Caki2 (cell line): ENCODE measurements at places on chromosomes 12 and 14. TPM values are rescaled to one million over a fixed set of nuclear protein-coding genes. Genes with fewer than 3 reads are reported as not detected.

Gene TMEM30B
- not detected in 2 replicates for total RNA-seq

Gene FAM90A1
- total RNA-seq: 1.5 TPM in 1 of 2 replicates, not detected in the other

Gene AQP6
- not detected in 2 replicates for total RNA-seq

Gene PTCSC3
- not detected in 2 replicates for total RNA-seq

Gene OTX2
- not detected in 2 replicates for total RNA-seq

Gene PROX2
- total RNA-seq: not detected in 2 replicates

Gene SLC24A4
- total RNA-seq: not detected in 2 replicates

DNA sequence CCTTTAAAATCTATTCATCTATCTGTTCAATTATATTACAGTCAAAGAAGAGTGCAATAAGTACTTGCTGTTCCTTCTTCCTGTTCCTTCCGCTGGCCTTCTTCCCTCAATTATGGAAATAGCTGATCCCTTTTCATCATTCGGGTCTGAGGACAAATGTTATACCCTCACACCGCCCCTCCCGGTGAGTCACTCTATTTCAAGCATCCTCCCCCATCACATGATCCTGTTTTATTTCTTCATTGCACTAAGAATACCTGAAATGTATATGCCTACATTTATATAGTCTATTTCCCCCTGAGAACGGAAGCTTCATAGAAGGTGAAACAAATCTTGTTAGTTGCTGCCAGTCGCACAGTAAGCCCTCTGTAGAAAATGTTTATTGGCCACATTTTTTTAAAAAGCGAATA lies 2.5 kb downstream of the SLC38A1 start:
- DNase-seq: peak; percentile 51

GRCh38 chr14:89406941-89407340 lies 10.1 kb downstream of the FOXN3 start:
- DNase-seq: no peak

- peak; percentile 97 for DNase-seq
These were observed 193.9 kb downstream of the EMP1 start for GRCh38 chr12:13390381-13390861.

- no peak for DNase-seq
These were observed 30.2 kb upstream of the CPM start for GRCh38 chr12:68962877-68963855.

DNA sequence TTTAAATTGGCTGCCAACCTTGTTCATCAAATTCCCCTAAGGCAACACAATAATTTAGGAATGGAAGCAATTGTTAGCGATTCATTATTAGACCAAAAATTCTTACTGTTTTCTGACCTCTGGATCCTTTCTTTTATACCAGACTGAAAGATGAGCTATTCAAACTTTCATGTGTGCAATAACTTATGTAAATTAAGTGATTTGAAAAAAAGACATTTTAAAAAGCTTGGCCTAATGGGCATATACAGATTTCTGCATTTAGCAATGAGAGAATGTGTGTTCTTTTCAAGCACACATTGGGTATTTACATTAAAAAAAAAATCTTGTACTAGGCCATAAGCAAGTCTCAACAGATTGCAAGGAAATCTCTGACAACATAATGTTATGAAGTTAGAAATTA lies 65.5 kb downstream of the C12orf75 start:
- DNase-seq: no peak

DNA sequence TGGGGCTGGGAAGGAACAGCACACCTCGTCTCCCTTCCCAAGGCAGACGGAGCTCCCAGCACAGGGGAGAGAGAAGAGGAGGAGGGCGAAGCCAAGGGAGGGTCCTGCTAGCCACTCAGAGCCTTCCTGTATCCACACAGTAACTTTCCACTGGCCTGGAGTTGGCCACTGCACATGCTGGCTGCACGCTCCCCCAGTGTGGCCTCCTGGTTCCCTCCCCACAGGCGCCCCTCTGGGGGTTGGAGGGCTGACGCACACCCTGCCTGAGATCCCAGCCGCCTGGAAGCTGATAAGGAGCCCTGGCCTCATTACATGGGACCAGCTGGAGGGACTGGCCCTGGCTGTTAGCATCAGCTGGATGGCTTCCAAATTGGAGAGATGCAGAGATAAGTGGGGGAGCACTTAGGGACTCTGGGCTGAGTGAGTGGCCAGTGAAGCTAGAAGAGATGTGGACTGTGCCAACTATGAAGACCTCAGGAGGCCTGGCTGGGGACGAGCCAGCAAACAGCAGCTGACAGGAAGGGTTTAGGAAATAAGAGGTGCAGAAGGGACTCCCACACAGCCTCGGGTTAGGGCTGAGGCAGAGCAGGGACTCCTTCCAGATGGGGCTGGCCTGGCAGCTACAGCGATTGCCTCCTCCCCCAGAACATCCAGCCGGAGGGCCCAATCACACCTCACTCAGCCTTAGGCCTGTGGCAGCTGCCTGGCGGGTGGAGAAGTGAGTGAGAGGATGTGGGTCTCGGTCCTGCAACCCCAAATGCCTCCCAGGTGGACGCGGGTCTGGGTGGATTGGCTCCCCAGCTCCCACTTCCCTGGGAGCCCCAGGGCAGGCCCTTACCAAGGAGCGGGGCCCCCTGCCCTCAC lies 26.3 kb upstream of the BCDIN3D start:
- no peak for DNase-seq

DNA sequence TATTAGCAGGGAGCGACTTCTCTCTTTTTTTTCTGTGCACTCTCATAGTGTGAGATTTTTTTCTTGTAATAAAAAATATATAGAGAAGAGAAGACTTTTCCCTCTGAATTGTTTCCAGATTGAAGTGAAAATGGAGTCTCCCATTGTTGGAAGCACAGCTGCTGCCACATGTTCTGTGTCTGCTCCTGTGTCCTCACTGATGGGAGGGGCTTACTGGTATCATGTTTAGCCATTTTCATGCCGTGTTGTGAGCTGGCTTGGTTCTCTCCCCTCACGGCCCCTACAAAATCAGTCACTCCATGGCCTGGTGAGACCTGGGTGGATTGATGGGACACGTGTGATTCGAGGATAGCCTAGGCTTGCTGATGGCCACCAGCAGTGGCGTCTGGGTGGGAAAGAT lies 379.7 kb upstream of the DDHD1 start:
- DNase-seq: no peak

GRCh38 chr12:2212971-2213869 lies 160.4 kb downstream of the CACNA1C start:
- no peak for DNase-seq

DNA sequence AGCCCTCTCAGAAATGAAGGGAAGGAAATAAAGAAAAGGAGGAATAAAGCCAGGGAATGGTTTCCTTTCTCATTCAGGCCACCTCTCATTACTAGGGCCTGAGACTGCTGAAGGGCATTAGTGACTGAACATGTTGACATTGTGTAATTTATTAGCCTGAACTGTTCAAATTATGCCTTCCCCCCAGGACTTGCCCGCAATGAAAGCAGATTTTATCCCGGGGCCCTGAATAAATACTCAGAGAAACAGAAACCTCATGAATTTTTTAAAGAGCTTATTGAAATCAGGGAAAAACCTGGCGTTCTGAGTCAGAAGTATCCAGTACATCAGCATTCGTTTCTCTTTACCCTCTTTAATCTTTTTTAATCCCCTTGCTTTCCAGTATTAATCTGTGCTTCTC lies 35.9 kb upstream of the WSCD2 start:
- no peak for DNase-seq

- DNase-seq: no peak
These were observed 18.4 kb downstream of the AKT1 start for GRCh38 chr14:104776961-104777807.

DNA sequence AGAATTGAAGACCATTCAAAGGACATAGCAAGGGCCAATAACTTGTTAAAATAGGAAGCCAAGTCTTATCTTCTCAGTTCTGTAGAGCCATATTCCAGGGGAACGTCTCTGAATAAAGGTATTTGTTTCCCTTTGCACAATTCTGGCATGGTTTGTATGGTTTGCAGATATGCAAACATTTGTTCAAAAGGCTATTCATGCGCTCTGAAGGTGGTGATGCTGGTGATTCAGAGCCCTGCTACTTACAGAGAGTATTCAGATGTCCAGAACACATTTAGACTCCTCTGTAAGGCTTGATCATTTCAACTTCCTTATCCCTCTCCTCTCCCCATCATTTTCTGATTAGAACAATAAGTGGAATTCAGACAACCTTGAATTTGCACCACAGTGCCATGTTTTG lies 35.9 kb downstream of the SLC4A8 start:
- DNase-seq: no peak

DNA sequence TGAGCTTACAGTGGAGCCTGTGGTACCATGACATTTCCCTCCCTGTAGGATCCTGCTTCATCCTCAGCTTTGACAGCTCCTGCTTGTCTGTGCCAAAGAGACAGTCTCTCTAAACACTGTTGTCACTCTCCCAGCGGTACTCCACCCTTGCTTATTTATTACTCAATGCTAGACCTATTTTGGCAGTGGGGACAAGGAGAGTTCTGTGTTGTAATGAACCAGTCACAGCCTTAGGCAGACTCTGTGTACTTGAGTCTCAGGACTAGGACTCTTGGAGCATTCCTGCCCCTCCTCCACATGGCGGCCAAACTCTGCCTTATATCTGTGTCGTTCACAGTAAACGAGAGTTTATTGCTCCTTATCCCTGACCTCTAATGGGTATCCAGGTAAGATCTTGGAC lies 70.9 kb downstream of the PIK3C2G start:
- no peak for DNase-seq

- peak; percentile 72 for DNase-seq
These were observed 9.5 kb downstream of the BATF start for GRCh38 chr14:75531660-75532317.

GRCh38 chr14:31568671-31569070 lies 7.5 kb downstream of the NUBPL start:
- no peak for DNase-seq
